Central memory CD4-positive, alpha-beta T cell (primary cell): ENCODE measurements at places on chromosomes 11 and 22.
A peak's percentile ranks its signal among the peaks of the same experiment; 100 is the strongest.

DNA sequence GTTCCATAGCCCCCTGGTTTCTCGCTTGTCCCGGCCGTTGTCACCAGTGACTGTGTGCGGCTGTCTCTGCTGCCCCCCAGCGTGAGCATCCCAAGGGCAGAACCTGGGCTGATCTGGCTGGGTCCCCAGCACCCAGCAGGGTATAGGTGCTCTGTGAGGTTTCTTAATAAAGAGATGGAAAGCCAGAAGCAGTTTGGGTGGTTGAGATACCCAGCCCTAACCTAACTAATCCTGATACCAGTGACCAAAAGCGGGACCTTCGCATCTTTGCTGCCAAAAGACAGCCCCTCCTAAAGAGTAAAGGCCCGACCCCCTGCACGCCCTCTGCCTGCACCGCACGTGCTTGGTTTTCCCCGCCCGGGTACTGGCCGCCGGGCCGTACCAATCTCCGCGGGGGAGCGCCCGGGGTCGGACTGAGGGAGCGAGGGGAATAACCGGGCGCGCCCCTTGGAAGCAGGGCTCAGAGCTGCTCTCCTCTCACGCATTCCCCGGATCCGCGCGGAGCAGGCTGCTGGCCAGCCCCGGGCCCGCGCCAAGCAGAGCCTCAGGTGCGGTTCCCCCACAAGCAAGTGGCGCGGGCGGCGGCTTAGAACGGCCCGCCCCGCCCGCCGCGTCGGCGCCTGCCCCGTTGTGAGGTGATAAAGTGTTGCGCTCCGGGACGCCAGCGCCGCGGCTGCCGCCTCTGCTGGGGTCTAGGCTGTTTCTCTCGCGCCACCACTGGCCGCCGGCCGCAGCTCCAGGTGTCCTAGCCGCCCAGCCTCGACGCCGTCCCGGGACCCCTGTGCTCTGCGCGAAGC lies at the start of gene DGAT2:
DGAT2 (plus strand) TSS at position 667 of the 797 bp plus-strand sequence. CDS start 214 bp downstream, outside the sequence.
- DNase-seq = peak; percentile 60

DNA sequence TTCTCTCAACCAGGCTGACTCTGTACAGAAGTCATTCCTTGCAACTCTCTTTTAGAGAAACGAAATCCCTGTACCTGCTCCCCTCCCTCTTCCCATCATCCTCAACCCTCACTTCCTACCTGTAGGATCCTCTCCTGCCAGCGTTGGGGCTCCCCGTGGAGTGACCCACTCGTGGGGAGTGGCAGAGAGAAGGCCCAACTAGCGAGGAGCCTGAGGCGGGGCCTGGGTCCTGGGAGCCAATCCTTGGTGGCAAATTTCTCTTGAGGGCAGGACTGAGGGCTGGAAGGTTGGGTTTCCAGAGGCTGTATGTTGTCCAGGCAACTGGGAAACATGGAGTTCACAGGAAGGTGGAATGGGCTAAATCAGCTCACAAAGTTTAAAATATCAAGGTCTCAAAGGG lies 10.4 kb downstream of the NHERF4 start:
- DNase-seq = no peak

GRCh38 chr22:20979243-20979809 lies 2.8 kb upstream of the LZTR1 start:
- peak; percentile 61 for DNase-seq

DNA sequence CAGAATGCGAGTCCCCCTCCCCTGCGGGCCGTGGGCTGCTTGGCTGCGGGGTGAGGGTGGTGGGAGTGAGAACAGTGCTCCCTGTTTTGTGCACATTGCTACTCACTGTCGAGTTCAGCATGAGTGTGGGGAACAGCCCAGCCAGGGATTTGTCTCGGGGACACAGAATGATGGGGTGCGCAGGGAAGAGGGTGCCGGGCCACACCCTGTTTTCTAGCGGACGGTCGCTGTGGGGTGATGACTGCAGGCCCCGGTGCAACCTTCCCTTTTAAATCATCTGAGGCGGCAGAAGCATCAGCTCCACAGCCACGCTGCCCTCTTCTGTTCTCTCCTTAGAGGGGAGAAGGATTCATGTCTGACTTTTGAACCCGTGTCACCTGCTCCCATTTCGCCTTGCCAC lies 1051.2 kb downstream of the TBC1D22A start:
- no peak for DNase-seq

DNA sequence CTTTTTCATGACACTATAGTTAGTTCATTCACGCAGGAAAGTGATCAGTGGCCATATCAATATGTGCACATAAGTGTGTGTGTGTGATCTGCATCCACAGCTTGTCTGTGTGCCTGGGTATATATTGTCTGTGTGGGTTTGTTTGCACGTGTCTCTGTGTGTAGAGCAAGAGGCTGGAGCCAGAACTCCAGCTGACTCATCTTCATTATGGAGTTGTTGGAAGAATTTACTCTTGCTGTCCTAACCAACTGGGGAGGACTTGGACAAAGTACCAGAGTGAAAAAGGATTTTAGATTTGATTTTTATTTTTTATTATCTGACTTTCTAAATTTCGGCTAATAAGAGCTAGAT lies 63.9 kb downstream of the TP53I11 start:
- DNase-seq = no peak

GRCh38 chr11:103709371-103709770 lies 327.1 kb upstream of the DDI1 start:
- no peak for DNase-seq

GRCh38 chr11:122424636-122425035 lies 230.9 kb upstream of the UBASH3B start:
- DNase-seq = no peak

DNA sequence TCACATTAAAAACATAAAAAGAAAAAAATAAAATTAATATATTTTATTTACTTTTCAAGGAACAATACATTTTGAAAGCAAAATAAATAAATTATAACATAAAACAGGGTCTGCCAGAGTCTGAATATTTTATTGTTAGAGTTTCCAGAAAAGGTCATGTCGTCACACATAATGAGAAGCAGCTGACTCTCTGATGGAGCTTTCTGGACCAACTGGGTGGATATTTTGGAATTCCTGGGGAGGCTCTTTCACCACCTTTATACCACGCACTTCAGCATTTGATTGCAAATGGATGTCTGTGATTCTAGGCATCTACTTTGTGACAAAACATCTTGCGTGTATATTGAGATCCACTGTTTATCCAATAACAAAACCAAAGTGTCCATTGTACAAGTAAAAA lies 455.0 kb upstream of the CCDC179 start:
- DNase-seq = no peak
